Left renal cortex interstitium (tissue), 4 donors: ENCODE measurements at places on chromosomes 5 and 9. TPM values are rescaled to one million over a fixed set of nuclear protein-coding genes. Genes with fewer than 3 reads are reported as not detected.

- DNase-seq, result no peak
Measured at GRCh38 chr9:35048511-35048910, 23.9 kb downstream of the VCP start.

GRCh38 chr9:5560443-5561100 lies 50.2 kb downstream of the PDCD1LG2 start:
- no peak for DNase-seq

DNA sequence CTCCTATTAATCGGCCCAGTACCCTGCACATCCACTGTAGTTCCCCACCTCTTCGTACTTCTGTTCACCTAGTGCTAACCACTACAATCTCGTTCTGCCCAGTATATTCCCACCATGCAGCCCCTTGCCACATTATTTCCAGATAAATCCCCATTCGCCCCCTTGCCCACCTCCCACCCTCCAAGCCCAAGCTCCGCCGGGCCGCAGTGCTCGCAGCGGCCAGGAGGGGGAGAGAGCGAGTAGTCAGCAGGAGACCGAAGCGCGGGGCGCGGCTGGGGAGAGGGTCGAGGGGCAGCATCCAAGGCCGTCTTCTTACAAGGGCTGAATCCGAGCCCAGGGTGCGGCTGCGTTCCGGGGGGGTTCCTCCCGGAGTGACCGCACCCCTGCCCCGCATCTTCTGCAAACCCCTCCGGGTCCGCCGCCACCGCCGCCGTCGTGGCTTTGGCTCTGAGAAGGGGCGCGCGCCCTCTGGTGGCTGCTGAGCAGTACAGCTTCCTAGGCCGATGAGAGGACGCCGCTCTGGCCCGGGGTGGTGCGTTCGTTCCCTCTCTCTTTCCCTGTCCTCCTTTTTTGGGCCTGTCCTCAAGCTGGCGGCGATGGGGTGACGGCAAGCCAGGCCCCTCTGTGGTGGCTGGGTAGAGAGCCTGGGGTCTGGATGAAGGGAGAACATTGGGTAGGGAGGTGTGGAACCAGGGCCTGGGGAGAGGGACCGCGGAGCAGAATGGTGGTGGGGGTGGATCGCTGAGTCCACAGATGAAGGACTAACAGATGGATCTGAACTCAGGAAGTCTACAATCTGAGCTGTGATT lies 30.0 kb upstream of the PSD2 start:
- DNase-seq, result no peak

GRCh38 chr5:169702693-169703481 lies 65.8 kb downstream of the DOCK2 start:
- no peak for DNase-seq

DNA sequence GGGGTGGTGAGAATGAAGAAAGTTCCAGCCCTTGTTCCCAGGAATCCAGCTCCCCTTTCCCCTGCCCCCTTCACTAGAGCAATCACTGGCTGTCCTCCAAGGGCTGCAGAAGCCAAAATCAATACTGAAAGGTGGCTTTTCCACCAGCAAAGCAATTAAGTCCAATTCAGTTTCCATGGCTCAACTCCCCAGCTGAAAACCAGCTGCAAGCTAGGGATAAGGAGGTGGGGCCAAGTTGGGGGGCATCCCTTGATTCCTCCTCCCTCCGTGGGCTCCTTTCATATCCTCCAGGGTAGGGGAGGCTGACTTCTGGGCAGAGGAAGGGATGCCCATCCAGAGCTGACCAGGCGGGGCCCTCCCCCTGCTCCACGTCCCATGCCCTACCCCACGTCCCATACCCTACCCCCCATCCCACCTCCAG lies 22.7 kb downstream of the CAMK2A start:
- DNase-seq, result no peak

GRCh38 chr5:9020996-9021395 lies 524.9 kb downstream of the SEMA5A start:
- no peak for DNase-seq

GRCh38 chr5:56386046-56386445 lies 152.9 kb upstream of the ANKRD55 start:
- no peak for DNase-seq

GRCh38 chr5:35847491-35847890 lies 9.2 kb upstream of the IL7R start:
- no peak for DNase-seq

DNA sequence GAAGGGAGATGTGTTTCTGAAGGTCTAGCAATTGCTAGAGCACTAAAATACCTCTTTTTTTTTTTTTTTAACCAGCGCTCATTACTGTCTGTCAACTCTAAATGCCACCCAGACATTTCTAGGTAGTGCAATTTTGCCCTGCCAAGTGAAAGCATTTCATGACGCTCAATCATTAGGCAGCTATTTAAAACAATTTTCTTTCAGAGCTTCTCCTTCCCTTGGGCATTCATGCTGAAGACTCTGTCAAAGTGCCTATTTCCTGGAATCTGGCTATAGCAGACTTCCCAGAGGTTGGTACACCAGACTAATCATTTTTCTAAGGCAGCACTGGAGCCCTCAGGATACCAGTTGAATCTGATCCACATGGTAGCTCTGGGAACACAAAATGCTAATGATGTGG lies 97.0 kb upstream of the ANKRD55 start:
- DNase-seq, result no peak

GRCh38 chr9:17318821-17319320 lies 184.0 kb downstream of the CNTLN start:
- DNase-seq, result no peak

- DNase-seq, result no peak
Measured at GRCh38 chr5:122757285-122757684, 17.6 kb upstream of the SNX2 start.

DNA sequence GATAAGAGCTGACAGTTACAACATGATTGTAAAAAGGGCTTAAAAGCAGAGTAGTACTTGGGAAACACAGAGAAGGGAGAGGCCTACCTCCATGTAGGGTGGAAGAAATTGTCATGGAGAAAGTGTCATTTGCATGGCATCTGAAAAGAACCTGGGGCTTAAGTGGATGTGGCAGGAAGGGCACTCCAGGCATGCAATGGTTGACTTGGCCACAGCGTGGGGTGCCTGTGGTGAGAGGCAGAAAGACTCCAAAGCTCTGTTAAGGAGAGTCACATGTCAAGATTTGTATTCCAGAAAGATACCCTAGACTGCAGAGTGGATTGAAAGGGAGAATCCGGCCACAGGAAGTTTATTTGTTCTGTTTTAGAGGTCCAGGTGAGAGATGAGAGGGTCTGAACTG lies 2.4 kb downstream of the POLR3G start:
- DNase-seq, result no peak

Gene QRFP
- 0.58 TPM for polyA plus RNA-seq

Gene NR2F1
- 231 TPM for polyA plus RNA-seq

Gene MAN1B1
- polyA plus RNA-seq, result 70.7 TPM

Gene LCP2
- 3.1 TPM for polyA plus RNA-seq

Gene JAKMIP2
- polyA plus RNA-seq, result 3.5 TPM

Gene LCN12
- polyA plus RNA-seq, result 53.5 TPM

Gene MED7
- polyA plus RNA-seq, result 23.0 TPM

Gene PCA3
- 1.5 TPM for polyA plus RNA-seq

Gene NEURL1B
- polyA plus RNA-seq, result 17.0 TPM
